ENCODE measurements at places on chromosomes 7 and 10.
A peak's percentile ranks its signal among the peaks of the same experiment; 100 is the strongest.

DNA sequence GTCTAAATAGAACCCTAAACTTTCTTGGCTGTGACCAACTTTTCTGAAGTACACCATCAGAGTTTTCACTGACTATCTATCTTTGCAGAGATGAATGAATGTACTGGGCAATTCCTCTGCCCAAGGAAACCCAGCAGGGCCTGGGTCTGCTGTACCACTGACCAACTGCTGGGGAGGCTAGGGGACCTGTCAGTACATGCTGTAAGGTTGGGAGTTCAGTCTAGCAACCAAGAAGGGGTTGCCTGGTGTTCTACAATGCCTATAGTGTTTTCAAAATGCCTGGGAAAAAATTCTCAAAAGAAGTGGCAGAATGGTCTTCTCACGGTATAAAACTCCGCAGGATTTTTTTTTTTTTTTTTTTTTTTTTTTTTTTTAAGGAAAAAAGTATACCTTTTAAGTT, 106.3 kb downstream of the NT5C2 start:
- no peak for DNase-seq

GRCh38 chr10:7541137-7542087, 125.4 kb downstream of the ITIH5 start:
- no peak for DNase-seq

DNA sequence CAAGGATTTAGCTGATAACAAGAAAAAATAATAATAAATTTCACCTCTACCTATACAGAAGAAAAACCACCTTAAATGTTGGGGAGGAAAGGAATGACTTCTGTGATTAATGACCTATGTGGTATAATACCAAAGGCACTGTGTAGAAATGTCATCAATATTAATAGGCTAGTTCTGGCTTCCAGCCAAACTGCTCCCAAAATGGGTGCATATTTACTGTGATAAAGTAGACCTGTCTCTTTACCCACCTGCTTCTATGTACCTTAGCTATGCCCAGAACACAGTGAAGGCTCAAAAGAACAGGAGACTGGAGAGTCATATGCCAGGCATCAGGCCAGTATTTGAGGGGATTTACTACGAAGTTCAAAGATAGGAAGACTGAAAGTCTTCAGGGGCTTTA, 76.0 kb downstream of the ATE1 start:
- DNase-seq: no peak

GRCh38 chr7:42065942-42066341, 171.1 kb downstream of the GLI3 start:
- no peak for DNase-seq

GRCh38 chr7:55026867-55027490, 8.2 kb downstream of the EGFR start:
- no peak for DNase-seq

DNA sequence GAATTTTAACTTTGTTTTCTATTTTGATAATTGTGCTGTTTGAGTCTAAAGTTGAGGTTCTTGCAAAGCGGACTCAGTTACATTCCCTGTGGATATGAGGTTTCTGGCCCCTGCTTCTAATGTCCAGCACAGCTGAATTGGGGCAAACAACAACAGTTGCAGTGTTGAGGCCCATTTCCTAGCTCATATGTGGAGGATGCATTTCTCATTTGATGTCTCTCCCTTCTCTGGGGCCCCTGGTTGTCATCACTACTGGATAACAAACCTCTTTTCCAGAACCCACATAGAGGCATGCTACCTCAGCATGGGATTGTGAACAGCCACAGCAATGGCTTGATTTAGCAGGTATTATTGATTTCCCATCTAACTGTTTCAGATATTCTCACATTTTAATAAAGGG, 208.2 kb upstream of the VSTM2A start:
- no peak for DNase-seq

DNA sequence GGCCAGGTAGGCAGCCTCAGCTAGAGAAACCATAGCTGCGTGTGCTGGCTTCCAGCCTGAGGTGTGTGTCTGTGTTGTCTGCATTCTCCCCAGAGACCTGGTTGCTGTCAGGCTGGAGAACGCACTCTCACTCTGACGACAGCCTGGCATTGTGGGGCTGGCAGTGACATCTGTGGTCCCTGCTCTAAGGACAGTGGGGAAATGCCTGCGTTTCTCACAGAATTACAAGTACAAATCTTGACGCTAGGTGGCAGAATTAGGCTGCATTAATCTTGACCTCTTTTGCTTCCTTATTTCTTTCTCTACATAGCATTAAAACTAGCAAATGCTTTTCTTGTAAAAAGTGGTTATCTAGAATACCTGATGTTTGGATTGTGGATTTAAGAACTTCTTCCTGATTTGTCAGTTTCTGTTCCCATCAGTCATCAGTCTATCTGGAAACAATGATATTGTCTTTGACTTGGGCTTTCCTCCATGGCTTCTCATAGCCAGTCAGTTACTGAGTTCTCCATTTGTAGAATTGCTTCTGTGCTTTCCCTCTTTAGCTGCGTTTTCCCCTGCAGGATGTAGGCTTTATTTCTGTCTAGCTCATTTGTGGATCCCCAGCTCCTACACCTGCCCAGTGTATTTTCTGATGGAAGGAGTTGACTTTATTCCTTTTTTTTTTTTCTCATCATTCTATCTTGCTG, 86.0 kb downstream of the FANK1 start:
- peak; percentile 48 for DNase-seq

GRCh38 chr7:41977151-41977651, 259.8 kb downstream of the GLI3 start:
- no peak for DNase-seq

- peak; percentile 35 for DNase-seq
Observed at GRCh38 chr7:94059746-94060145, 55.6 kb upstream of the BET1 start.

DNA sequence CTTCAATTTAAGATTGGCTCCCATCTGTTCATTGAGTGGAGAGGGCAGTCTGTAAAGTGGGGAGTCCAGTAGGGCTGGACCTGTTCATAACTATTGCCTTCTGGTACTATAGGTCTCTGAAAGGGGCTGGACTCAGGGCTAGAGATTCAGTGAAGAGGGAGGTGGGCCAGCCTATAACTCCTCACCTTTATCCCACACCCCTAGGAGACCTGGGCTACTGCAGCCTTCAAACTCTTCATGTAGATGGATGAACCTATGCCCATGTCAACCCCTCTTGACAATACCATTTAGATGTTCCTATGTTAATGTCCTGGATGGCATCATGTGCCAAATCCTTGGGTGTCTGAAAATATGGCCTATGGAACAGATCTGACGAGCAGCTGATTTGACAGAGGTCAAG, 22.0 kb downstream of the MBL2 start:
- DNase-seq: no peak

GRCh38 chr7:66379542-66380160, 174.5 kb downstream of the TPST1 start:
- no peak for DNase-seq

DNA sequence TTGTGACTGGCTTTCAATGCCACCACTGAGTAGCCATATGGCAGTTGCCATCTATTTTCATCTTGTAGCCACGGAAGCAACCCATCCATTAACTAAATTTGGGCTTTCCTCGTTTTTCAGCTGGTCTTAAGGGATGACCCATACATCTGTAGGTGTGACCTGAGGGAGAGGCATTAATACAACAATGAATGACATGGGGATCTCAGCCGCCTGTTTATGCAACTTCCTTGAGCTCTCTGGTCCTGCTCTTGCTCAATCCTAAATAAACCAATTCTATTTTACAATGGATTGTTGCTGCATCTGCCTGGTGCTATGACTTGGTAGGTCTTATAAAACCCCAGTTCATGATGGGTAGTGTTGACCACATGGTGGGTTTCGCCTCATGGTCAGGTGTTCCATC, 21.9 kb upstream of the ADAM22 start:
- no peak for DNase-seq

- DNase-seq: no peak
Observed at GRCh38 chr7:25832929-25833328, 319.1 kb upstream of the NFE2L3 start.

DNA sequence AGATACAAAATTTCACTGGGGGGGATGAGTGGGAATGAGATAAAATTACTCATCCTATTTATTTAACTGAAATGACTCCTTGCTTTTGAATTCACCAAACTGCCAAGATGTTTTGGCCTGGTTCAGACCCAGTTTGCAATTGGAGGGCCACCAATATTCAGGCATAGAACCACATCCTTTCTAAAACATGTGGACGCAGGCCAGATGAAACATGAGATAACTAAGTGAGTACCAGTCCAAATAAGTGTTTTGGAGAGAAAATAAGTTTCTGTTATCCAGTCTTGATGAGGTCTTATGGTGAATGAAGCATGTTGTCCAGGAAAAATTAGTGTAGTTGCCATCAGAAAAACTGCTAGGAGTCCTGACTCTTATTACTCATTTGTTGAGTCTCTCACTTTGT, 36.3 kb upstream of the PDK4 start:
- DNase-seq: no peak

DNA sequence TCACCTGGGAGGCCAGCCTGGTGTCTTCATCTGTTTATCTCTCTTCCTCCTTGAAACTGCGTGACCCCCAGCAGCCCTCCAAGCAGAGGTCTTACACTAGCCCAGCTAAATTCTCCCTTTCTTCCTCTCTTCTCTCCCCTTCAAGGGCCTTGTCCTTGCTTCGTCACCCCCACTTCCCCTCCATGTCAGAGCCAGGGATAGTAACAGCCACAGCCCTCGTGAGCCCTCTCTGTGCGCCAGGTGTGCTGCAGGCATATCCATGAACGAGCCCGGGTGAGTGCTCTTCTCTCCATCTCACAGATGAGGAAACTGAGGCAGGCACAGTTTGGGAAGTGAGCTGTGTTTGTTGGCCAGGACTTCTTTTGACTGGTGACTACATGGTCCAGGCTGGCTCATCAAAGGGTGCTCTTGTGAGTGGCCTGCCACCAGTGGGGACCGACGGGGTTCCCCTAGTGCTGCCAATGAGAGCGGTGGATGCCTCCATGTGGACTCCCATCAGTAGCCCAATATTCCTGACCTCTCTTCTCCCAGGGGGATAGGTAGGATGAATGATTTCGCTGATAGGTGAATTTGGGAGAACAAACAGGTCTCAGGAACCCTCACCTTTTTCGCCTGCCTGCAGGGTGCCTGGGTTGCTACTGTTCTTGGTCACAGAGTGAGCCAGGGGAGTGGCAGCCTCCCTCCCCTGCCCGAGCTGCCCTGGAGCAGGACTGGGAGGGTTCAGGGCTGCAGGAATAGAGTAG, 38.1 kb downstream of the ADRA2A start:
- DNase-seq: no peak

DNA sequence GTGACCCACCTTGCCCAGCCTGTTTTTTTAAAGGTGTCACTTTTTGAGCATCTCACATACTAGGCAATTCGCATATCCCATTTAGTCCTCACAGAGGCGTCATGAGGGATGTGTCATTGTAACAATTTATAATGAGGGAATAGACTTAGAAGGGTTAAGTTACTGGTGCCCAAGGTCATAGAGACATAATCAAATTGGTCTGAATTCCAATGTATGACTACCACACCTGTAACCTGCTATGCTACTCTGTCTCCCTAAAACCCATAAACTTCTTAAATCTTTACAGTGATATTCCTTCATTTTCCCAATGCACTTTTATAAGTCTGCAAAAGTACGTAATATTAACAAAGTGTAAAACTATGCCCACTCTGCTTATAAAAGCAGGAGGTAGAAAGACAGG, 7.1 kb downstream of the ZMYND11 start:
- no peak for DNase-seq

DNA sequence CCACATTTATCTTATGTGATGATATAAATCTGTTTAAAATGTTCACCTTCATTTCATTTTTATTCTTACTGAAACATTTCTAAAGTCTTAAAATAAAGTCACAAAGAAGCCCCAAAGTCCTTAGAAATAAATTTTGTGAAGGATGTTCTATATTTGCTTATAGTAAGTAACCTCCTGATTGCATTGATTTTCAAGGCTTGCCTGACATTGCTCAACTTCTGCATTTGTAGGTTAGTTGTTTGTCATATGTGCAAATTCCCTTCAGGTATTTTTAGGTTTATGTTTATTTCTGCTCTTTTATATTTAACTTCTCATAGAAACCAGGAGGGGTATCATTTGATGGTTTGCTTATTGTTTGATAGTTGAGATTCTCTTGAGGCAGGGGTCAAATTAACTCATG, 417.8 kb downstream of the ARL4A start:
- DNase-seq: no peak

- DNase-seq: no peak
Observed at GRCh38 chr7:30474893-30475292, 3.7 kb downstream of the NOD1 start.

GRCh38 chr7:4683884-4684565, 1.9 kb downstream of the FOXK1 start:
- peak; percentile 48 for DNase-seq

DNA sequence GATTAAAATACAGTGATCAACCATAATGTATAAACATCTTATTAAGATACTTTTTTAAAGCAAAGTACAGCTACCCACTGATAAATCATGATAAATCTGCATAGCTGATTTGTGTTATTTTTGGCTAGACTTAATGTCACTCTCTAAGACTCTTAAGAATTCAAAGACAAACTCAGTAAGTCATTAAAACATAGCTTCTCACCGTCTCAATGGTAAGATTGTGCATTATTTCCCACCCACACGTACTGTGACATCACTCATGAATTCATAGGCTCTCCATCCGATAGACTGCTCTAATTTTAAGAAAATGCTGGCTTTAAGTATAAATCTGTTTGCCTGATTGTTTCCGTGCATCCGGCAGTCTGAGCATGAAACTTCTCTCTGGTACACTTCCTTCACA, 266.1 kb downstream of the GLI3 start:
- DNase-seq: no peak

GRCh38 chr10:88152728-88153133, 289.3 kb downstream of the PTEN start:
- DNase-seq: peak; percentile 63

DNA sequence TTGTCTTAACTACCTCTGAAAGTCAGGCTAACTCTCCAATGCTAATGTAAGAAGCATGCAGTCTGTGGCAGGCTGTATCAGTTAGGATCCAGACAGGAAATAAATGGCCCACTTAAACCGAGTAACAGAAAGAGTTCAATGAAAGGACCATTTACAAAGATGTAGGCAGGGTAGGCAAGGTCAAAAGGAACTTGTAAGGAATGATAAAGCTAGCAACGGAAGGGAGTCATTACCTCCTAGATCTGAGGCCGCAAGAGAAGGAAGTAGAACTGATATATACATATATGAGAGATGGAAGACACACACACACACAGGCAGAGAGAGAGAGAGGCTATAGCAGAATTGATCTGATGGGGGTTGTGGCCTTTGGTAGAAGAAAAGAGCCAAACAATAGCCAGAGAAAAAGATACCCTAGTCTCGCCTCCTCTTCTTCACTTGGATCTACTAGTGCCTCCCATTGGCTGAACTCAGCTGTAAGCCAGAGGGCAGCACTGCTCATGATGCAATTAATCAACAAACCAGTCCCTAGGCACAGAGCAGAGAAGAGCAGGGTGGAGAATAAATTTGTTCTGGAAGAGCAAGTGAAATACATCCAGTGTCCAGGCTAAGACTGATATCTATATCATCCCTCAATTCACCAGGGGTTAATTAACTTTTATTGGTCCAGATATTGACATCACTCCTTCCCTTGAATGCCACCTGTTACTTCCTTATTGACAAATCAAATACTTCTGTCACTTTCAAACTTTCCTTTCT, 91.2 kb downstream of the LSMEM1 start:
- no peak for DNase-seq

Measured in GM10248 (cell line).